ENCODE measurements at places on chromosomes 2 and 18.
A peak's percentile ranks its signal among the peaks of the same experiment; 100 is the strongest.

DNA sequence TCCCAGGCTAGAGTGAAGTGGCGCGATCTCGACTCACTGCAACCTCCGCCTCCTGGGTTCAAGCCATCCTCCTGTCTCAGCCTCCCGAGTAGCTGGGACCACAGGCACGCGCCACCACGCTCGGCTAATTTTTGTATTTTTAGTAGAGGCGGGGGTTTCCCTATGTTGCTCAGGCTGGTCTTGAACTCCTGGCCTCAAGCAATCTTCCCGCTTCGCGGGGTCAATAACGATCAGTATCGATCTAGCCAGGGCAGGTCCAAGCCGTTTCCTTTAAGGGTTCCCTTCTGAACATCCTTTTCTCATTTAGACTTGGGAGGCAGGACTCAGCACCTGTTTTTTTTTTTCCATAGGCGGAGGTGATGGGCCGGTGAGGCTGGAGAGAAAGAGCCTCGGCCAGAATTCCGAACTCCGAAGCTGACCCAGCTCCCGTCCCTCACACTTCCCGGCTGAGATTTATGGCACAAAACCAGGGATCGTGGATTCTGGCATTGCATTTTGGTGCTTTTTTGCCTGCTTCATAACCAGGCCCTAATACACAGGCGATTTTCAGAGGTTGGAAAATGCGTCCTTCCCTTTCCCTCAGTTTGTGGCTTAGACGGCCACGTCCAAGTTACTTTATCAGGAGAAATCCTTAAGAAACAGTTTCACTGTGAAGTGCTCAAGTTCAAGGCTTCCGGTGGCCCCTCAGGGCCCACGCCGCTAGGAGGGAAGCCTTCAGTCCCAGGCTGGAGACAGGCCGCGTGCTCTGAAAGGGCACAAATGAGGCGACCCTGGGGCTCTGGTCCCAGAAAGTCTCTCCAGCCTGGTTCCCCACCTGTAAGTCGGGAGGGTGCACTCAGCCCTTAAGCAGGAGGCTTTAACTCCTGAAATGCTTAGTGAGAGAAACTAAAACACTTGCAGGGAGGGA, 998 bp upstream of the SLC66A3 start:
- DNase-seq, result no peak

GRCh38 chr2:17615728-17616351, 75.3 kb downstream of the VSNL1 start:
- peak; percentile 82 for DNase-seq

DNA sequence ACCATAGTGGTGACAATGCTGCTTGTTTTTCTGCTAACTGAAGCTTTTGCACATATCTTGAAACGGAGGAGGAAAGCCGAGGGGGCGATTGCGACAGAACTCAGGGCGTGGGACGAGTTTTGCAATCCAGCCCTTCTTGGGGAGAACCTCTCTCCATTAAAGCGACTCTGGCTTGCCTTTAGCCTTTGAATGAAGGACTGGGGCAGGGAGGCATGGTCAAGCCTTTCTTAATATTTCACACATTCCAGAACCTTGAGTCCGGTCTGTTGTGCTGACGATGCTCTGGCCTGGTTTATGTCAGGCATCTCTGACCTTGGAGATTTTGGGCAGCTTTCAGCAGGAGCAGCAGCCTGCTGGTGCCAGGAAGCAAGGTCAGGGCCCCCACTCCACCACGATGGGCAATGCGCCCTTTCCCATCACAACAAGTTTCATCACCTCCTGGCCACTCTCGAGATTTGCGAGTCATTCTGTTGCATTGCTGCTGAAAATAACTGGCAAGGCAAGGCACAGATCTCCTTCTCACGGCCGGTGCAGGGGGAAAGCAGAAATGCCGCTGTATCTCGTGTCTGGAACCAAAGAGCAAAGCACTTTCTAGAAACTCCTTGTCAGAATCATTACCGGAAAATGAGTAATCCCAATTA, 10.8 kb downstream of the EMILIN2 start:
- DNase-seq, result no peak

DNA sequence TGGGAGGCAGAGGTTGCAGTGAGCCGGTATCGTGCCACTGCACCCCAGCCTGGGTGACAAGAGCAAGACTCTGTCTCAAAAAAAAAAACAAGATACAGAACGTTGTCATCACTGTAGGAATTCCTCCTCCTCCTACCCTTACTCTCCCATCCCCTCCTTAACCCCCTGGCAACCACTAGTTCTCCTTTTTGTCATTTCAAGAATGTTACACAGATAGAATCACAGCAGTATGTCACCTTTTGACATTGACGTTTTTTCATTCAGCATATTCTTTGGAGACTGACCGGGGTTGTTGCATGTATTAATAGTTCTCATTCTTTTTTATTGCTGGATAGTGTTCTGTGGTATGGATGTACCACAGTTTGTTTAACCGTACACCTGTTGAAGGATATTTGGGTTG, 32.4 kb downstream of the TTLL4 start:
- DNase-seq, result no peak

DNA sequence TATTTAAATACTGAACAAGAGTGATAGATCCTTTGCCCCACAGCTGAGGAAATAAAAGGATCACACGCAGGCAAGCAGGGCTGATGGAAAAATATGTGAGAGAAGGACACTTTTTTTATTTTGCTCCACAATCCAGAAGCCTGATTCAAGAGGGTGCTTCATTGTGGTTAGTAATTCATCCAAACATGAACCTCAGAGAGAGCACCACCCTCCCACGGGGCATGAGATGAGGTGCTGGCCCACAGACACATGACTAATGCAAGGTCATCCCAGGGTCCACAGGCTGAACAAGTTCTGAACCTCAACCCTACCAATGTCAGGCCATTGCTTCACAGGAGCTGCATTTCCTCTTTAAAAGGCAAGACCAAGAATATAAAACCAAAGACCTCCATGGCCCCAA, 239.6 kb downstream of the MREG start:
- peak; percentile 63 for DNase-seq

- peak; percentile 46 for DNase-seq
Measured at GRCh38 chr2:39099870-39100728, 20.8 kb downstream of the SOS1 start.

DNA sequence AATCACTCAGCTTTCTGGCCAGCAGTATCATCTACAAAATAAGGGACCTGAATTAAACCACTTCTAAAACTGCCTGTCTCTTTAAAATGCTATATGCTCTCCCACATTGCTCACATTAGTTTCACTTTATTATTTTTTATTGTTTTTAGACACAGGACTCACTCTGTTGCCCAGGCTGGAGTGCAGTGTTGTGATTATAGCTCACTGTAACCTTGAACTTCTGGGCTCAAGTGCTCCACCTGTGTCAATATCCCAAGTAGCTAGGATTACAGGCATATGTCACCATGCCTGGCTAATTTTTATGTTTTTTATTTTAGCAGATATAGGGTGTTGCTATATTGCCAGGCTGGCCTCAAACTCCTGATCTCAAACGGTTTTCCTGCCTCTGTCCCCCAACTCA, 591.3 kb upstream of the ZNF804A start:
- DNase-seq, result no peak

DNA sequence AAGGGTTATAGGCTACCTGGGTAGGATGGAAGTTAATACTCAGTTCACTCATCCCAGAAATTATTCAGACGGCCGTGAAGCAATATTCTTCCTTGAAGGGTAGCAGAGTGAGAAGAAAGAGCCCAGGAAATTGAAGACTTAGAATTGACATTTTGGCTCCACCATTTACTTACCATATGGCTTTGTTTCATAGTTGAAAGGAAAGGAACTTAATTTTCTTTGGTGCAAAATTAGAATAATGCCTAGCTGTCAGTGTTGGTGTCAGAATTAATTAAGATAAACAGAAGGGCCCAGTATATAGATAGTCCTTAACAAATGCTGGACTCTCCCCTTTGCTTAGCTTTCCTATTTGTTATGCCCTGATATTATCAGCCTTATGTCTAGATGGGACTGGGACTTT, 263.2 kb downstream of the KCNJ3 start:
- DNase-seq, result no peak

DNA sequence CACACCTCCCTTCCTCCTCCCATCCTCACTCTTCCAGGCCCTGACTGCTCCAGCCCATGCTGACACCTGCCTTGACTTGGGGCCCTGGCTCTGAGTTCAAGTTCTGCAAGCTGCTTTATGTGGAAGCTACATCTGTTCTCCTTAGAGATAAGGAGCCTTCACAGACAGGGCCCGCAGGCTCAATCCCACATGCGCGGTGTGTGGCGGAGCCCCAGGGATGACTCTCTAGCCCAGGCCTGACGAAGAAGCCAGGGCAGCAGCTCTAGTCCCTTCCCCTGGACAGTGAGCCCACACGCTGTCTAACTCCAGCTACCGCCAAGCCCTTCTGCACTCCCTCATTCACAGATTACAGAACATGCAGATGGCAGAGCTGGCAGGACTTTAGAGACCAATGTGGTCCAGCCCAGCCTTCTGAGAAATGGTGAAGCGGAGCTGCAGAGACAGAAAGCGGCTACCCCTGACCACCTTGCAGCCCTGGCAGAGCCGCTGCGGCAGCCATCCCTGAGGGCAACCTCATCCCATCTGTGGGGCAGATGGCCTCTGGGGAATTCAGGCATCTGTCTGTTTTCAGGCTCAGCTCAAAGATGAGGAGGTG, 304.3 kb downstream of the CELF4 start:
- DNase-seq, result no peak
